Cardiac muscle cell (in vitro differentiated cells and primary cell): ENCODE measurements at places on chromosomes 11 and 22.

GRCh38 chr11:110472858-110473257 is 43.1 kb downstream of the FDX1 start:
- H3K27me3 ChIP-seq = no peaks in the 10 kb centered on the region
- no peak overlapping the region for H3K27ac ChIP-seq
- DNase-seq = no peak

DNA sequence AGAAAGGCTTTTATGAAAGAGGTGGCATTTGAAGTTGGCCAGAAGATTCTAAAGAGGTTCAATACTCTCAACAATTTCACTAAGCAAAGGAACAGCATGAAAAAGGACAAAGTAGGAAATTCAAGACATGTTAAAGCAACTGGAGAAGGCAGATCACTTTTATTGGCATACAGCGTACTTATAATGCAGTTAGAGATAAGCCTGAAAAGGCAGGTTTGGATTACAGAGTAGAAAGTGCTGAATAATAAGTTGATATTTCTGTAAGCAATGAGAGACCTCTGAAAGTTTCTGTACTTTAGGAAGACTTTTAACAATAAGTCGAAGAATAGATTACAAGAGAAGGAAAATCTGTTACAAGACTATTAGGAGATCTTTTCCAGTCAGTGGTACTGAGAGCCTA is 25.1 kb downstream of the MTMR2 start:
- no peak overlapping the region for H3K4me3 ChIP-seq
- no peaks in the 10 kb centered on the region for H3K27me3 ChIP-seq
- no peak overlapping the region for H3K27ac ChIP-seq
- no peak for DNase-seq
- no peaks in the 10 kb centered on the region for H3K4me1 ChIP-seq

- H3K27ac ChIP-seq = no peak overlapping the region
- peaks cover 22% of the 10 kb centered on the region for H3K4me1 ChIP-seq
- no peak for DNase-seq
- H3K27me3 ChIP-seq = no peaks in the 10 kb centered on the region
- H3K36me3 ChIP-seq = no peaks in the 10 kb centered on the region
These were observed 3.1 kb downstream of the BCO2 start for GRCh38 chr11:112178428-112178827.

GRCh38 chr11:104339380-104339831 is 175.5 kb upstream of the PDGFD start:
- no peaks in the 10 kb centered on the region for H3K27me3 ChIP-seq
- H3K27ac ChIP-seq = no peak overlapping the region
- no peak for DNase-seq
- no peak overlapping the region for H3K4me3 ChIP-seq

DNA sequence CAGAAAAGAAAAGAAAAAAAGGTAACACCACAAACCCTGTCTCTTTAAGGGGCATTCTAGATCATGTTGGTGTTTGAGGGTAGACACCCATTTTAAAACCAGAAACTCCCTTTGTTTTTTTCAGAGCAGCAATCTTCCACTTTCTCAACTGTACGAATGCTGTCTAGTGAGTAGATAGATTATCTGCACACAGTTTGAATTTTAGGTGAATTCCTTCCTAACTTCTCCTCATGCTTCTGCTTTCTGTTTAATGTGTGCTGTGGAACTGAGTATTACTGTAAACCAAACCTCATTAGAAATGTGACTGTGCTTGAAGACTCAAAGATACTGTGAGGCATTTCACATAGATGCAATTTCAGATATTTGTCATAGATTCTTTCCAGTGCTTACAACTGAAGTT is 102.4 kb downstream of the PRMT3 start:
- no peaks in the 10 kb centered on the region for H3K36me3 ChIP-seq
- H3K4me1 ChIP-seq = no peaks in the 10 kb centered on the region
- H3K4me3 ChIP-seq = no peak overlapping the region
- H3K27ac ChIP-seq = no peak overlapping the region
- DNase-seq = no peak

GRCh38 chr22:22838148-22838786 is 49.3 kb upstream of the IGLL5 start:
- no peaks in the 10 kb centered on the region for H3K27me3 ChIP-seq
- DNase-seq = no peak
- H3K27ac ChIP-seq = no peak overlapping the region
- no peak overlapping the region for H3K4me3 ChIP-seq
- H3K36me3 ChIP-seq = no peaks in the 10 kb centered on the region

- no peaks in the 10 kb centered on the region for H3K27me3 ChIP-seq
- DNase-seq = peak; percentile 87
- no peaks in the 10 kb centered on the region for H3K36me3 ChIP-seq
- H3K4me1 ChIP-seq = peaks cover 8% of the 10 kb centered on the region
- H3K27ac ChIP-seq = peak overlapping the region; percentile 21
- H3K4me3 ChIP-seq = no peak overlapping the region
These were observed 7.6 kb upstream of the KCTD14 start for GRCh38 chr11:78030429-78031325.

- DNase-seq = no peak
- H3K4me1 ChIP-seq = peaks cover 9% of the 10 kb centered on the region
- no peak overlapping the region for H3K27ac ChIP-seq
- no peaks in the 10 kb centered on the region for H3K27me3 ChIP-seq
These were observed 279.3 kb upstream of the SYN3 start for GRCh38 chr22:33337524-33337923.

GRCh38 chr11:123434911-123435310 is 4.8 kb downstream of the GRAMD1B start:
- no peaks in the 10 kb centered on the region for H3K27me3 ChIP-seq
- peaks cover 9% of the 10 kb centered on the region for H3K36me3 ChIP-seq
- H3K4me3 ChIP-seq = no peak overlapping the region
- no peak for DNase-seq
- H3K27ac ChIP-seq = no peak overlapping the region

DNA sequence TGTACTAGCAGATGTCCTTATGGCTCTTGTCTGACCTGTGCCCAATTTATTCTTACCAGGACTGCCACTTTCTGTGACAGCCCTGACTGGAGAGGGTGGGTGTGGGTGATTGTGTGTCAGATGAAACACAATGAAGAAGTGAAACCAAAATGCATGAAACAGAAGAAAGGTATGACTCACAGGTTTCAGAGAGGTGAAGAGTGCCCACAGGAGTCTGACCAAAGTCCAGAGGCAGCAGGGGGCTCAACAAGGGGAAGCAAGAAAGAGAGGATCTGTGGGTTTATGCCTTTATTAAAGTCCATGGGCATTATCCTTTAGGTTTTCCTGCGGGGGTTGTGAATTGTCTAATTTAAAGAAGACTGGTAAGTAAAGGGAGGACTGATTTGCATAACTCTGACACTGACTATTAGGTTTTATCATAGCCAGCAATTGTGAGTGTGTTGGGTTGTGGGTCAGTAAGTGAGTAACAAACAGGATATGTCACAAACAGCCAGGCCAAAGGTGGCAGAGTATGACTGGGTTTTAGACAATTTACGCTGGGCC is 3.9 kb upstream of the OR4C6 start:
- H3K27me3 ChIP-seq = no peaks in the 10 kb centered on the region
- H3K27ac ChIP-seq = no peak overlapping the region
- no peaks in the 10 kb centered on the region for H3K36me3 ChIP-seq
- H3K4me1 ChIP-seq = no peaks in the 10 kb centered on the region
- no peak for DNase-seq
- H3K4me3 ChIP-seq = no peak overlapping the region

DNA sequence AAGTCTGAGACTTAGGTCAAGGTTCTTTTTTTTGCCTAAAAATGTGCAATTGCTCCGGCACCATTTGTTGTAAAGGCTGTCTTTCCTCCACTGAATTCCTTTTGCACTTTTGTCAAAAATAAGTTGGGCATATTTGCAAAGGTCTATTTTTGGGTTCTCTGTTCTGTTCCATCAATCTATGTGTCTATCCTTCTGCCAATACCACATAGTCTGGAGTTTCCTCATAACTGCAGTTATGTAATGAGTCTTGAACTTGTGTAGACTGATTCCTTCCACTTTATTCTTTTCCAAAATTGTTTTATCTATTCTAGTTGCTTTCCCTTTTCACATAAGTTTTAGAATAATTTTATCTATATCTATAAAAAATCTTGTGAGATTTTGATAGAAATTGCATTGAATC is 6.7 kb downstream of the KCNJ5 start:
- no peaks in the 10 kb centered on the region for H3K36me3 ChIP-seq
- DNase-seq = no peak
- H3K4me3 ChIP-seq = no peak overlapping the region
- H3K27me3 ChIP-seq = no peaks in the 10 kb centered on the region
- H3K27ac ChIP-seq = no peak overlapping the region
